ENCODE measurements at places on chromosomes 3 and 15. TPM values are rescaled to one million over a fixed set of nuclear protein-coding genes. Genes with fewer than 3 reads are reported as not detected.

Gene TF
- 3.4 TPM for total RNA-seq

Gene MAP6D1
- total RNA-seq = 2.0 TPM

Gene DUOX2
- 0.35 TPM for total RNA-seq

Gene HDDC3
- total RNA-seq = 13.2 TPM

Gene ITIH3
- 1.0 TPM for total RNA-seq

Gene SCG3
- total RNA-seq = not detected

DNA sequence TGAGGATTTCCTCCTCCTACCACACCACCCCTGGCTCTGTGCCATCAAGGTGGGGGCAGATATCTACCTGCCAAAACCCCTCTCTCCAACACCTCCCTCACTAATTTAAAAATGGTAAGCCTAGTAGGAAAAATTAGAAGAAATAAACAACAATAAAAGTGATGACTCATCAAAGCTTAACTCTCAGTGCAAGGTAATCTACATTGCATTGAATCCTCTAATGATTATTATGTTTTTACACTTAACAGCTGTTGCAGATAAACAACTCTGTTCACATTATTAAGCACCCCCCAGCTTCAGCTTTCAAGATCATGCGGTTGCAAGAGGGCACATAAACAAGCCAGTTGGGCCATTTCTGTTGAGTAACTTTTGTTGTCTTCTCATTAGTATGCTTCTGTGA, 396.1 kb upstream of the ATP11B start:
- no peak for DNase-seq

DNA sequence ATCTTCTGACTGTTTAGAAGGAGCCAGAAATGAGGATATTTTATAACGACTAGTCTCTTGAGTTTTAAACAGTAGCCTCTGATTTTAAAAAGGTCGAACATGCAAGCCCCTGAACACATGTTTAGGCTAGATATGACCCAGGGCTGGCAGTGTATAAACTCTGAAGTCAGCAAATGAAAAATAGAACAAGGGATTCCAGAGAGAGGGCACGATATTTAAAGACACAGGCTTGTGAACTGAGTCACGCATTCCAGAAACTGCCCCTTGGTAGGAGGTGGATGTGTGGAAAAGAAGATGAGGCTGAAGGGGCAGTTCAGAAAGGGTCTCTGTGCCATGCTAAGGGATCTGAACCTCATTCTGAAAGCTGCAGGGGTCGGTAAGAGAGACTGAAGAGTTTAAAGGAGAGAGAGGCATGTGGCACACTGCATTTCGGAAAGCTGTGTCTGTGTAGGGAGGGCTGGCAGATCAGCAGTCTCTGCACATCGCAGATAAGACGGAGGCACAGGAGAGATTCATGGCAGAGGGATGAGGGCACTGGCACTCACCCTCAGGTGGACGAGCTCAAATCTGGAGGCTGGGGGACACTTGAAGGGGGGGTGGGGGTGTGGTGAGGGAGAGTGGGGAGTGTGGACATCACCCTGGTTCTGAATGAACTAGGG, 22.1 kb downstream of the ST8SIA2 start:
- no peak for DNase-seq

- no peak for DNase-seq
Measured at GRCh38 chr3:190617185-190617584, 103.3 kb downstream of the IL1RAP start.

DNA sequence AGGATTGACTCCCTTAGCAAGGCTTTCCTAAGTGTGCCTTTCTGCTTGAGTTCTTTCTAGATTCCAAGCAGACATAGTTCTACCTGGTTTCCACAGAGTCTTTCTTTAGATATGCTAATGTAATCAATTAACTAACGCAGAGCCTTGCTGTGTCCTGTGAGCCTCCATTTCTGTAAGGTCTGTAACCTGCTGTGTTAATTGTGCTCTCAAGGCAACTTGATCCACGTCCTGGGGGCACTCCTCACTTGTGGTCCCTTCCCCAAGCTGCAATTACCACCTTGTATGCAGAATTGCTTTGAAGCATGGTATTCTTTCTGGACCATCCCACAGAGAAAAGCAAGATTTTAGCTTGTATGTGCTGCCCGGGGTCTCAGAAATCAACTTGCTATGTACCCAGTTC, 29.5 kb upstream of the THSD4 start:
- DNase-seq = no peak

GRCh38 chr15:66400351-66400774, 13.7 kb downstream of the MAP2K1 start:
- DNase-seq = no peak

GRCh38 chr3:105957722-105958121, 88.9 kb upstream of the CBLB start:
- DNase-seq = no peak

DNA sequence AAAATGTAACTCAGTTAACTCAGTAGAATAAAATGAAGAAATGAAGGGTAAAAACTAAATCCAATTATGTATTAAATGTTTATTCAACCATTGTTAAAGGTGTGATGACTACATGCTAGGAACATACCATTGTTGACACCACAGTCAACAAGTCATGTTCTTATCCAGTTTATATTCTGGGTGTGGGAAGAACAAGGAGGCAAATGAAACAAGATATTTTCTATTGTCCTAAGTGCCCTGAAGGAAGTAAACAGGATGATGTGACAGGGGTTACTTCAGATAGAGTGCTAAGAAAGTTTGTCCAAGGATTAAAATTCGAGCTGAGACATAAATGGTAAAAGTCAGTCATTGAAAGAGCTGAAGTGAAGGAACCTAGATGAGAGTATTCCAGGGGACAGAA, 13.1 kb downstream of the AP3S2 start:
- DNase-seq = no peak

- no peak for DNase-seq
Measured at GRCh38 chr15:85402195-85402881, 21.9 kb downstream of the AKAP13 start.

DNA sequence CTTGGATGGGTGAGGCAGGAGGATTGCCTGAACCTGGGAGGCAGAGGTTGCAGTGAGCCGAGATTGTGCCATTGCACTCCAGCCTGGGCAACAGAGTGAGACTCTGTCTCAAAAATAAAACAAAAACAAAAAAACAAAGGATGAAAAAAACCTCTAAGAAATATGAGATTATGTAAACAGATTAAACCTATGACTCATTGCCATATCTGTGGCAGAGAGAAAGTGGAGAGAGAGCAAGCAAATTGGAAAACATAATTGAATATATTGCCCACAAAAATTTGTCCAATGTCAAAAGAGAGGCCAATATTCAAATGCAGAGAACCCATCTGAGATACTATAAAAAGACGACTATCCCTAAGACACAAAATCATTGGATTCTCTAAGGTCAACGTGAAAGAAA, 1106.0 kb downstream of the OTOL1 start:
- DNase-seq = no peak

- no peak for DNase-seq
Measured at GRCh38 chr3:56923526-56924224, 121.9 kb upstream of the ARHGEF3 start.

DNA sequence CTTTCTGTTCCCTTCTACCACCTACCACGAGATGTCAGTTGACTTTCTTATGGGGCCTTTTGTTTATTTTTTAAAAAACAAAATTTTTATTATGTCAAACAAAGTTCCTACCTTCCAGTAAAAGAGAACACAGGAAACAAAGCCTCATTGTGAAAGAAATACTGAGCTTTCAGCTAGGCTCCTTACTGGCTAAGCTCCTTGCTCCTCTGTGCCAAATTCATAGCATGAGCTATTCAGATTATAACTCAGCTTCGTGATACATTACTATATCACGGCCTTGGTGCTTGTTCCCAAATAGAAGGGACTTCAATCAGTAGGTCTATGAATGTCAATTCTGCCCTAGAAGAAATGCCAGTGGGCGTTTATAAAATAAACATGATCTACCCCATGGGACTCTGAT, 145.8 kb upstream of the CHRM5 start:
- no peak for DNase-seq

DNA sequence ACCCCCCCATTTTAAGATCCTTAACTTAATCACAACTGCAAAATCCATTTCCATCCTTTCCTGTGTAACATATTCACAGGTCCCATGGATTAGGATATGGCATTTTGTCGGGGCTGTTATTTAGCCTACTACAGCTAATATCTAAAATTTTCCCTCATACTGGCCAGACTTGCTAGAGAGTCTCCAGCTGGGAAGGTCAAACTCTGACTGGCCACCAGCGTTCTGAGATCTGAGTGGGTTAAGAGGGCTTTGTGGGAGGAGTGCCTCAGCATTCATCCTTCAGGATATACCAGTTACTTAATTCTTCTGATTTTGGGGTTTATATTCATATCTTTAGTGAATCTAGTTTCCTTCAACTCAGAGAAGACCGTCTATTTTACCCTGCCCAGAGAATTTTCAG, 17.7 kb downstream of the TM4SF18 start:
- DNase-seq = no peak

DNA sequence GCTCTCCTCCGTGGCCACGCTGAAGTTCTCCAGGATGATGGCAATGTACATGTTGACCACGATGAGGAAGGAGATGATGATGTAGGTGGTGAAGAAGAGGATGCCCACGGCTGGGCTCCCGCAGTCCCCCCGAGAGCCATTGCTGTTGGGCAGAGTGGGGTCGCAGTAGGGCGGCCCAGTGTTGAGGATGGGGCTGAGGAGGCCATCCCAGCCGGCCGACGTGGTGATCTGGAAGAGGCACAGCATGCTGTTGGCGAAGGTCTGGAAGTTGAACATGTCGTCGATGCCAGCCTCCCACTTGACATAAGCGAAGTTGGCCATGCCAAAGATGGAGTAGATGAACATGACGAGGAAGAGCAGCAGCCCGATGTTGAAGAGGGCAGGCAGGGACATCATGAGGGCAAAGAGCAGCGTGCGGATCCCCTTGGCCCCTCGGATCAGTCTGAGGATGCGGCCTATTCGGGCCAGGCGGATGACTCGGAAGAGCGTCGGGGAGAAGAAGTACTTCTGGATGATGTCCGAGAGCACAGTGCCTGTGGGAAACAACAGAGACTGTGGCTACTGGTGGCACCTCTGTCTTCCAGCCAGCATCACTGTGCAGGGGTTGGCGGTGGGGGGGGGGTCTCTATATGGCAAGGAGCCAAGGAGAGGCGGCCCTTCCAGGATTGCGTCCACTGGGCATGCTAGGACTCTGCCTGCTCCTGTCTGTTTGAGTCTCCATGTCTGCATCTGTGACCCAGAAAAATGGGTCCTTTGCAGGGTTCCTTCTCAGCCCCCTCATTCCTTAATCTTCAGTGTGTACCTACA, 55.1 kb downstream of the EXOG start:
- DNase-seq = no peak

- no peak for DNase-seq
Measured at GRCh38 chr3:190538288-190538687, 24.4 kb downstream of the IL1RAP start.

- no peak for DNase-seq
Measured at GRCh38 chr3:120641696-120642246, 40.3 kb downstream of the HGD start.

- DNase-seq = no peak
Measured at GRCh38 chr3:128306481-128306880, 153.2 kb downstream of the EEFSEC start.

All from ovary (tissue), 10 donors.